NCI-H187 (cell line): ENCODE measurements at places on chromosomes 16 and 17.

GRCh38 chr17:35167666-35168065 lies 20.0 kb downstream of the UNC45B start:
- DNase-seq, result no peak

GRCh38 chr17:21303441-21304065 lies 19.0 kb downstream of the MAP2K3 start:
- DNase-seq, result no peak

GRCh38 chr16:76926042-76926441 lies 264.9 kb upstream of the MON1B start:
- DNase-seq, result no peak

GRCh38 chr17:73823684-73824083 lies 179.4 kb upstream of the SDK2 start:
- DNase-seq, result no peak

- peak; percentile 47 for DNase-seq
These were observed 28.1 kb upstream of the NOL11 start for GRCh38 chr17:67689534-67690177.

GRCh38 chr16:88473666-88474534 lies 20.8 kb downstream of the ZFPM1 start:
- no peak for DNase-seq

DNA sequence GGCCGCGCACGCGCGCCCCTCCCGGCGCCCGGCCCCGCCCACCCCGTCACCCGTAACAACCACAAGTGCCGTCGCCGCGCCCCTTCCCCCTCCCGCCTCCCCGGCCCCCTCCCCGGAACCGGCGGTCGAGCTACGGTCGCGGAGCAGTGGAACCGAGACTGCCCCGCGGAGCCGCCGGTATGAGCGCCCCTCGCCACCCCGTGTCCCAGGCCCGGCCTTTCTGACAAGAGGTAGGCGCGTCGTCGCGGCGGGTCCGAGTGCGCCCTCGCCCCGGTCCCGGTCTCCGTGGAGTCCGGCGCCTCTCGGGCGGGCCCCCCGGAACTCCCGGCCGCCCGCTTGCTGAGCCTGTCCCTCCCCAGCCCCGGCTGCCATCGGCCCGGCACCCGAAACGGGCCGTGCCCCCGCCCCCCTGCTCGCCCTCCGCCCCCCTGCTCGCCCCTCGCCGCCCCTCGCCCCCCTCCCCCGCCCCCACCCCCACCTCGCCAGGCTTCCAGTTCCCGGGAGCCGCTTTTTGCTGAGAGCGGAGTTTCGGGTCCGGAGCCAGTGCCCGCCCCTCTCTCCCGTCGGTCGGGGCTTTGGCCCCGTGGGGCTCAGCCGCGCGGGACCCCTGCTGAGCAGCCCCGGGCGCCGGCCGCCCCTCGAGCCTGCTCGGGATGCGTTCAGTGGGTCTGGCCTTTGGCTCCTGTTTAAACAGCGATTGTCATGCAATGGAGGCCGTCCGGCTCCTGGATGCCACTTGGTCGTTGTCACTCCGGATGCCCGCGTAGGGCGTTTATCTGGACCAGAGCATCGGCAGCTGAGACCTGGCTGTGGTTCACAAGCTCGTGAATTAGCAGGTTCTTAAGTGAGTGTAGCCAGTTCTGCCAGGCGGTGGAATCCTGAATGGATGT lies at the start of gene SEC14L1:
TSS of gene SEC14L1 (plus strand) at position 92 of the 890 bp plus-strand sequence. CDS start 2,628 bp downstream, outside the sequence.
- no peak for DNase-seq

- no peak for DNase-seq
These were observed 14.0 kb upstream of the OR1E2 start for GRCh38 chr17:3447625-3448024.

- no peak for DNase-seq
These were observed 351.6 kb upstream of the ZFHX3 start for GRCh38 chr16:73399486-73399885.

DNA sequence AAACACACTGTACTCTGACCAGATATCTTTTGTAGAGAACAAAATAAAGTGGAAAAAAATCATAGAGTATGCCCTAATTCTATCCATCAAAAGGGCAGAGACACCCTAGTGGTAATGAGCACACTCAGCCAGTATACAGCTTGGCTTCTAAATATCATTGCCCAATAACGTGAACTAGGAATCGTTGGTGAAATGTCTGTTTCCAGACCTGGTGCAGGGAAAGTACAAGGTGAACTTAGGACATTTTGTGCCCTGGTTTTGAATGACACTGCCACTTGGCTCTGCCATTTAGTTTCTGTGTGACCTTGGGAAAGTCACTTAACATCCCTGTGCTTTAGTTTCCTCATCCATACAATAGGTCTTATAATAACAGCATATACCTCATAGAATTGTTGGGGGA lies 13.7 kb downstream of the AMFR start:
- DNase-seq, result no peak

- no peak for DNase-seq
These were observed 92.8 kb downstream of the MYO1D start for GRCh38 chr17:32784113-32784512.

- DNase-seq, result no peak
These were observed 8.4 kb downstream of the GLOD4 start for GRCh38 chr17:773467-774312.

GRCh38 chr17:49612726-49613125 lies 37.1 kb downstream of the NXPH3 start:
- DNase-seq, result no peak

DNA sequence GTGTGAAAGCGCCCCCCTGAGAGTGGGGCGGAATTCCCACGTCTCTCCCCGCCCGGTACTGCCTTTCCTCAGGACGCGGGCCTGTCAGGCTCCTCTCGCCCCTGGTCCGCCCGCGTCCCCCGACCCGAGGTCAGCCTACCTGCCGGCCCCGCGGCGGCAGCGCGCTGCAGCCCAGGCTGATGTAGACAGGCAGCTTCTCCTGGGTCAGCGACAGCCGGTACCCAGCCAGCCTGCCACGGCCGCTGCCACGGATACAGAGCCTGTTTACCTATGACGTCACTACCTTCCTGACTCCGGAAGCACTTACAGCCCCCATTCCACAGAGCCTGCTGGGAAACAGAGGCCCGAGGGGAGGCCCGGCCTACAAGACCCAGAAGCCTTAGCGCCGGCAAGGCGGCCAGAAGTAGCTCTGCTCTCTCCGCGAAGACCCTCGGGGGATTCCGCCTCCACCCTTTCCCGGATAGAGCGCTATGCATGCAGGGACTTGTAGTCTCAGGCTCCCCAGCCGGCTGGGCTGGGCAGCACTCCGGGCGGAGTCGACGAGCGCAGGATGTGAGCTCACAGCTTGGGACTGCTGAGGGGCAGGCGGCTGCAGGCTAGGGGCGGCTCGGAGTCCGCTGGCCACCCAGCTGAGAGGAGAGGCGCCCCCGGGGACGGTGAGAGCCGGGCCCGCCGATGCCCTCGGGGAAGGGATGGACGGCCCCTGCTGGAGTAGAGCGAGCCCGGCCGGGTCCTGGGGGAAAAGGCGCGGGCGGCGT lies at the start of the genes IFT20 and TNFAIP1:
TSS of gene IFT20 (minus strand) at position 272 of the 758 bp plus-strand sequence. CDS start 3,487 bp downstream, outside the sequence.
TSS of gene TNFAIP1 (plus strand) at position 561 of the 758 bp plus-strand sequence. CDS start 3,761 bp downstream, outside the sequence.
- DNase-seq, result peak; percentile 98

- DNase-seq, result no peak
These were observed 37.1 kb upstream of the TEKT1 start for GRCh38 chr17:6868582-6868981.

GRCh38 chr16:89764711-89765201 lies 43.4 kb downstream of the ZNF276 start:
- no peak for DNase-seq

DNA sequence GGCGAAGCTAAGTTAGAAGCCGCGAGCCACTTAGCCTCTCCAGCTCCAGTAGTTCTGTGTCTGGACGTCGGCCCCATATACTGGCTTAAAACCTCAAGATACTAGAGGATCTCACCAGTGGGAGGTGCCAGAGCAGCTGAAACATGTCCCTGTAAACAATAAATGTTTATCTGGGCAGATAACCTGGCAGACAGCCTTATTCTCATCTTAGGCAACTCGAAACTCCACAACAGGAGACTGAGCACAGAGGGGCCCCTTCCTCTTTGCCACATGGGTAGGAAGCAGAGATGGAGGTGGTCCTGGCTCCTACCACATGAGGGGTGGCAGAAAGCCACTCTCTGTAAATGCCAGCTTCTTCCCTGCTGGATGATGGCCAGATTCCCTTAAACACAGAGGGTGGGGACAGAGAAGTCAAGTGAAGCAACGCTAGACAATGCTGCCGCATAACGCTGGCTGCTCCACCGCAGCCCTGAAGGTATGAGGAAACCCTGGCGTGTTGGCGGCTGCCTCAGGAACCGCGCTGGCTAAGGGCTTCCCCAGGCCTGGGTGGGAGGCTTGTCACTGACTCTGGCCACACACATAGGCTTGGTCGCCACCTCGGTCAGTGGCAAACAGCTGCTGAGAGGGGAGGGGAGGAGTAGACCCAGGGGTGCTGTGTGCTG lies 67.9 kb downstream of the HIC1 start:
- DNase-seq, result no peak

DNA sequence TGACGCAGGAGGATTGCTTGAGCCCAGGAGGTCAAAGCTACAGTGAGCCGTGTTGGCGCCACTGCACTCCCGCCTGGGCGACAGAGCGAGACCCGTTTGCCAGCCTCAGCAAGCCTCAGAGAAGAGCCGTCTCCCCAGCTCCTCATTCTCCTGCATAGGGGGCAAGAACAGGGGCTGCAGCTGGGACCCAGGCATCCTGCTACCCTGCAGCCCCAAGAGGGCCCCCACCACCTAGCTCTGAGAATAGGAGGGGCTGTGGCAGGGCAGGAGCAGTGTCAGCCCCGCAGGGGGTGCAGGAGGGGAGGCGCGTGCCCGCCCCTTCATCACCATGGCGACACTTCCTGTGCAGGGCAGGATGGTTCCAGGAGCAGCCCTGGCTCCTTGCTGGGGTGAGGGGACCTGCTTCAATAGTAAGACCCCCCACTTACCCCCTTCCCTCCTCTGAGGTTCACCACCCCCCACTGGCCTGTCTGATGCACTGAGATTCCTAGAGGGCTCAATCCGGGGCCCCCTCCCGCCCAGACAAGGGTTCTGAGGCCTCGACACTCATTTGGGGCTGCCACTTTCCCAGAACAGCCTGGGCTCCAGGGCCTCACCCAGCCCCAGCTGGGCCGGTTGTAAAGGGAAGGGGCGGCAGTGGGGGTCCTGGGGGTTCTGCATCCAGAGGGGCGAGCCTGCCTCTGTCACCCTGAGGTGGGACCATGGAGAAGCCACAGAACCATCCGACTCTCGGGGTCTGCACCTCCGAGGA lies 20.2 kb downstream of the VASN start:
- DNase-seq, result no peak

DNA sequence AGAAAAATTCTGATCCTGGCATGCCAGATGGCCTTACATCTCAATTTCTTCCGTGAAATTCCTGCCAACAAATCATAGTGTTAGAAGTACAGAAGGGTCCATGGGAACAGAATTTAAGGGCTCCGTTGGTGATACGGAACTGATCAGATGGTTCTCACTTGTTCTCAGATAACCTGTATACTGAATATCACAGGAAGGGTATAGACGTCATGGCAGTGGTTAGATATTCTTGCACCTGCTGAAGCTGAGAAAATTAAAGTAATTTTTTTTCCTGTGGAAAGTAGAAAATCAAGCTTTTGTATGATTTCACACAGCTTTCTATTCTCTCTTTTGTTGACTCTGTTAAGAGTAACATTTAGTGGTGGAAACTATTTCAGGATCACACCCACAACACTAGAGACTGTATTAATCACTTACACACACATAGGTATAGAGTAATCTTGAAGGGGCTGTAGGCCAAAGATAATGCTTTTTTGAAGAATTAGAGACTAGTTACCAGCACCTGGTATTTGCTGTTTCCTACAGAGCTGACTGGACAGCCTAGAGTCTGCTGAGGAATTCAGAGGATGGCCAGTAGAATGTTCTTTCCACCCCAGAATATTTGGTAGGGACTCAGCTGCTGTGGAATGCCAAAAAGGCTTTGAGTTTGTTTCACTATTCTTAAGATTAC lies 7.5 kb downstream of the TENT4B start:
- no peak for DNase-seq

DNA sequence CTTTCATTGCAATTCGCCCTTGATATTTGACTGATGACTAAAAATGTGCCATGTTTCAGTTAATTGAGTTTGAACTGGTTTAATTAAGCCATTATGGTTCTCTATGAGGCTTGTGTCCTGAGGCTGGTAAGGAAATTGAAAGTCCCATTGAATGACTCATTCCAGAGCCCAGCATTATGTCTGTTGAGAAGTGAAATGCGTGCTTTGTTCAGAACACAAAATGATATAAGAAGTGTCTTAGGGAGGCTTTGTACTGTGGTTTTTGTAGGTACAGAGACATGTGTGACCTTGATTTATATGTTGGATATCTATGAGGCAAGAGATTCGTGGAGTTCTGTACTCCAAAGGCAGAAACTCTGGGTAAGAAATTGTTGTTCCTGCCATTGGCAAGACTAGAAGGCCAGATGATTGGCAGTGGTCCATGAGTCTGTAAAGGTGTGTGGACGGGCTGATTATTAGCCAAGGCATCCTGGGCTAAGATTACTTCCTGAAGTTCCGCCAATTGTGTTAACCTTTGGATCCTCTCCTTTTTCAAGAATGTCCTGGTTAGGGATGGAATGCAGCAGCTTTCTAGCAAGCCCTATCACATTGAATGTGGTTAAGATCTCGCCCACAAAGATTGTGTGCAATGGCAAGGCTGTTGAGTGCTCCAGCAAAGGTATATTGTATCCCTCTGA lies 103.7 kb downstream of the NPIPB5 start:
- DNase-seq, result no peak

GRCh38 chr16:8872071-8872470 lies 3.3 kb upstream of the CARHSP1 start:
- no peak for DNase-seq

DNA sequence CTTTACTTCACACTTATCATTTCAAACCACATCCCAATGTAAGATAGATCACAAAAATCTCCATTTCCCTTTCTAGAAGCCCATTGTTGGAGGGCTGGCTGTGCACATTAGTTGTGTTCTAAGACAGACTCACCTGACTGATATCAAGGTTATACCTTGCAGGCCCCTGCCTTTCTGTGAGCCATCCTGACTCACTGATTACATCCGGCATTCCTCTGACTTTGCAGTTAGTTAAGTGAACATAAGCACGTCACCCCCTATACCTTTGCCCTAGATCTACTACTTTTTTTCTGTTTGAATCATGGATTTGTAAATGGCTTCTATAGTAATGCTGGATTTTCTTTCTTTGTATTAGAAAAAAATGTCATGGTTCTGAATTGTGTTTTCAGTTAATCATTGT lies 78.3 kb downstream of the TANGO6 start:
- no peak for DNase-seq

DNA sequence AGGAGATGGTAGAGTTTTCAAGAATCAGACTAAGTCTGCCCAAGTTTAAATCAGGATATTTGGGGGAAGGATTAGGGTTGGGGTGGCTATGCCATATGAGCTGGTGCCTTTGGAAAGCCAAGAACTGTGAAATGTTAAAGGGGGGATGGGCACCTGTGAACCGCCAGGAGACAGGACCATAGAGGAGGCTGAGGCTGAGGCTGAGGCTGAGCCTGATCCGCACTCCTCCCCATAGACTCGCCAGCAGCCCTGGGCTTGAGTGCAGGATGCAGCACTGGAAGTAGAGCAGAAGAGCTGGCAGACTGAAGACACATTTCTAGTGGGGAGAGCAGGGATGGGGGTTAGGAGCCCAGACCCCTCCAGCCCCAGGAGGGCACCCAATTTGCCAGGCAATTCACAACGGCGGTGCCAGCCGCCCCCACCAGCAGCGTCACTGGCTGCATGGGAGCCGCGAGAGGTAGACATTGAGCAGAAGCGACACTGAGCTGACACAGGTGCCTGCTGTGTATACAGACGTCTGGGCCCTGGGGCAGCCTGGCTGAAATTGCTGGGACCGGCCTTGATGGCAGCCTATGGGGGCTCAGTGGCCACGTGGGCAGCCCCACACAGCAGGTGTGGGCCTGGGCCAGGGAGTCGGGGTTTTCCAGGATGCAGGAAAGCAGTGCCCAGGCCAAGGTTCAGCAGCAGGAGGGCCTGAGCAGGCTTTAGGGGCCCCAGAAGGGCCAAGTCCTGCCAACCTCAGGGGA lies 9.2 kb downstream of the PIMREG start:
- DNase-seq, result no peak

GRCh38 chr16:30921748-30922419 lies 1.5 kb upstream of the FBXL19 start:
- DNase-seq, result peak; percentile 64
